ENCODE measurements at places on chromosomes 16 and 17.
A peak's percentile ranks its signal among the peaks of the same experiment; 100 is the strongest.

DNA sequence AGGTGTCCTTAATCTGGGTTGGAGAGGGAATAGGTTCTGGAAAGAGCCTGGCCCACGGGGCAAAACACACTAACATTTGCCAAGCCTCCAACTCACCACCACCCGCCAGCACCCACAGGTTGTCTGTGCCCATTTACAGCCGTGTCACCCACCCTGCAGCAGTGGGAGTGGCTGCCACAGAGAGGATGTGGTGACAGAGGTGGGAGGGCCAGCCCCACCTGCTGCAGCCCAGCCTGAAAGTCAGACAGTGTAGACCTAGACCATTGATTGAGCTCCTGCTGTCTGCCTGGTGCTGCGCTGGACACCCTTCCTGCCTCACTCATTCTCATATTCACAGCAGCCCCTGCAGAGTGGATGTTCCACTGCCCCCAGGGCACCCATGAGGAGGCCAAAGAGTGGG, 44.7 kb downstream of the IL21R start:
- no peak for DNase-seq

GRCh38 chr17:39709998-39710964, 10.4 kb downstream of the ERBB2 start:
- DNase-seq, result no peak

- DNase-seq, result no peak
These were observed 2.2 kb upstream of the PDP2 start for GRCh38 chr16:66878067-66878466.

DNA sequence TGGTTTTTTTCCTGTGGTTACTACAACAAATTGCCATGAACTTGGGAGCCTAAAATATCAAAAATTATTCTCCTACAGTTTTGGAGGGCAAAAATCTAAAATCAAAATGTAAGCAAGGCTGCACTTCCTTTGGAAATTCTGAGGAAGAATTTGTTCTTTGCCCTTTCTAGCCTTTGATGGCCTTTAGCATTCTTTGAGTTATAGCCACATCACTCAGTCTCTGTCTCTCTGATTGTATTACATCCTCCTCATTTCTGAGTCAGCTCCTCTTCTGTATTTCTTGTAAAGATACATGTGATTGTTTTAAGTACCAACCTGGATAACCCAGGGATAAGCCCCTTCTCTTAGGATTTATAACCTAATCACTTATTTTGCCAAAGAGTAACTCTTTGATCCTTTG, 282.0 kb downstream of the BCAS3 start:
- no peak for DNase-seq

DNA sequence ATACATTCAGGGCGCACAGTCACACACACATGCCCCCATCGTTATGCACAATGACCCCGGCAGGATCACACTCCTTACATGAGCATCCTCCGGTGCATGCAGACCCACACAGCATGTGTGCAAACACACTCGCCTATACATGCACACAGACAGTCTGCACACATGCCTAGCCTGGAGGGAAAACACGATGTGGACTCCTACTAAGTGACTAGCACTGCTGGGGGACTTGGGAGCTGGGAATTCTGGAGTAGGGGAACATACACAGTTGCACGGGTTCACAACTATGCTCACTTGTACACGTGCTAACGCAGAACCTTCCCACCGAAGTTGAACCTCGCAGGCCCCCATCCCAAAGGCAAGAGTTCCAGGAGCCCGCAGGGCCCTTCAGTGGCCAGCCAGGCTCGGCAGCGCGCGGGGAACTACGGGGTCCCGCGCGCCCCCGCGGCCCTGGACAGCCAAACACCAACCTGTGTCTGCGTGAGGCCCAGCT, 2.0 kb downstream of the DLX3 start:
- peak; percentile 18 for DNase-seq

DNA sequence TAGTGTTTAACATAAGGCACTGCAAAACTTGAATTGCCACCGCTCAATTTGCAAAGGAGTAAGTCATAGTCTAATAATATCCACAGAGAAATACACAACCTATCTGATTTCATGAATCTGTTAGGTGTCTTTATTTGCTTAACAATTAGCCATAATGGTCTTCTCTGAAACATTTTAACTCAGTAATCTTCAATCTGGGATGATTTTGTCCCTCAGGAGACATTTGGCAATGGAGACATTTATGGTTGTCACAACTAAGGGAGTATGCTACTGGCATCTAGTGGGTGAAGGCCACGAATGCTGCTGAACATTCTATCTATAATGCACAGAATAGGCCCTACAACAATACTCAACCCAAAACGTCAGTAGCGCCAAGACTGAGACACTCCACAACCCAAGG, 4.3 kb downstream of the UBE2G1 start:
- peak; percentile 2 for DNase-seq

DNA sequence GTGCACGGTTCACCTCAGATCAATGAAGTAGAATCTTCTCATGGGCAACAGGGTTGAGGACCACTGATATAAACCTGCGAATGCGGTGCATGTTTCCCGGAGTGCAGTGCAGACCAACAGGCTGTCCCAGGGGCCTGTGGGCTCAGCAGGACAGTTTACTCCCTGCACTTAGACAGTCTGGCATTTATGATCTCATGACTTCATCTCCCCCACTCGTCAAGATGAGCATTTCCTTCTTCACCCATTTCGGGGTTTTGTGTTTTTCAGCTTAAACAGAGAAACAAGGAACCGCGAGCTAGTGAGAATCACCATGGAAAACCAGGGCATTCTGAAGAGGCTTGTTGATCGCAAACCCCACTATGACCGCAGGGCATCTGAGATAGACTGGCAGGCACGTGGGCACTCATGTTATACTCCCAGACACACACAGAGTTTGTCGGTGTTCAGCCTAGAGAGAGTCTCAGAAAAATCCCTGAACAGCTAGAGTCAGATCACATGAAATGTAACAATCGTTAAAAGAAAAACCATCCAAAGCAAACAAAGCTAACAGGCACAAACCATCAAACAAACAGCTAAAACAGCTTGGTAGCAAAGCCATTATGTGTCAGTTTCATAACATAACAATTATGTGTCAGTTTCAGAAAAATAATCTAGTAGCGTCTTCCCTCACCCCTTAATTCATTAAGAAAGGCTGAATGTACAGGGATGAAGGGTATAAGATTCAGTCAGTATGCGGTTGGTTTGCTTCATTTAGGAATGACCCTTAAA, 2.9 kb downstream of the CFAP97D1 start:
- DNase-seq, result no peak

GRCh38 chr16:69404275-69404805, 18.5 kb upstream of the TERF2 start:
- DNase-seq, result no peak

DNA sequence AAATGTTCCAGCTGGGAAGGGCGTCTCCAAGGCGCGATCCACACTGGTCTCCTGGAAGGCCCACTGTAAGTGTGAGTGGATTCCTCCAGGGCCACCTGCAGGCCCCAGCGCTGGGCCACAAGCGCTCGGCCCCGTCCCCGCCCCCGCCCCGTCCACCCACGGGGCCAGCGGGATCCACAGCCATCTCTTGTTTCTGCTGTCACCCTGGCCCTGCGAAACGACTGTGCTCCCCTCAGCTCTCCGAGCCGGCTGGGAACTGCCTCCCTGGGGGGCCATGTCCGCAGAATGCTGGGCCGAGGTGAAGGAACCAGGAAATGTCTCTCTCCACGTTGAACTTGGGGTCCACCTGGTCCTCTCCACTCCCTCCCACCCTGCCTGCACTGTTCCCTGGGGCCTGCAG, 1955.2 kb downstream of the TP53TG3F start:
- no peak for DNase-seq

DNA sequence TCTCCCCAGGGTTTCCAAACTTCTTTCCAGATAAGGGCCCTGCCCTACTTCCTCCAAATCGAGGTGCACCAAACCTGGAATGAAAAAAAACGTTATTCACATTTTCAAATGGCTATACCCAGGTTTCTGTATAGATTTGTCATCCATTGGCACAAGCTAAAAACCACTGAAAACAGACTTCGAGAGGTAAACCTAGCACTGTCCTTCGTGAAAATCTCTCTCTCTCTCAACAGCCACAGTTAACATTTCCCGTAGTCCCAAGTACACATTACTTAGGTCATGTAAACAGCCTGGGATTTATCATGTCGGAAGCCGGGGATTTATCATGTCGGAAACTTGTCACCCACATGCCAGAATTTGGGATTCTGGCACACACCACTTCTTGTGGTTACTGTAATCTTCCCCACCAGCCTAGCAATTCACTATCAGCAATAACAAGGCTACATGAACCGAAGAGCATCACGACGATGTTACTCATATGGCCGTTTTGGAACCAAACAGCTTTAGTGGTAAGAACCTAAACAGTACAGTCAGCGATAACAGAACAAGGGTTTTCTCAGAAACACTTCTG, 1.2 kb downstream of the DDX5 start:
- DNase-seq, result no peak

DNA sequence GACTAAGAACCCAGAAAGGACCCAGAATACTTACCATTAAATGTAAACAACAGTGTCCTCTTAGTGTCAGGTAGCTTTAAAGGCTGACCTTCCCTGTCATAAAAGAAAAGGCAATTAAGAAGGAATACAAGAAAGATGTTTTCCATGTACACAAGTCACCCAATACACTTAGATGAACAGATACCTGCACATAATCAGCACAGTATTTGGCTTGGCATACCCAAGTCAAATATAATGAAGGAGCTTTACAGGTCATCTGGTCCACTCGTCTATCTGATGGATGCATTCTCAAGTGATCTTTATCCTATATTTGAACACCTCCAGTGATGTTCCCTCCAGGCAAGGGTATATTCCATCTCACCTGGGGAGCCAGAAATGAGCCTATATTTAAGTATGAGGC, 11.1 kb upstream of the STRADA start:
- no peak for DNase-seq

GRCh38 chr16:5422047-5422446, 324.5 kb upstream of the EEF2KMT start:
- DNase-seq, result no peak

- DNase-seq, result no peak
These were observed 56.7 kb downstream of the PLXDC1 start for GRCh38 chr17:39094607-39095308.

DNA sequence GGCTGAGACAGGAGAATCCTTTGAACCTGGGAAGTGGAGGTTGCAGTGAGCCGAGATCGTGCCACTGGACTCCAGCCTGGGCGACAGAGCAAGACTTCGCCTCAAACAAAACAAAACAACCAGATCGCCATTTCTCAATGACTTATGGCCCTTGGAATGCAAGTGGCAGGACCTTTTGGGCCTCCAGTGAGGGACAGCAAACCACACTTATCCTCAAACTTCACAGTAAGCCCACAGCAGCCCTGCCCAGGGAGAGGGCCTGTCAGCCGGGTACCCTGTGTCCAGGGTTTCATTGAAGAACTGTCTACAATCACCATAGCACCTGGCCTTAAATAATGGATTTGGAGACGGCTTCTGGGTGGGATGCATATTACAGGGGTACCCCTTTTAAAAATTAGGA, 11.7 kb downstream of the TRAF4 start:
- no peak for DNase-seq

GRCh38 chr17:27600471-27600870, 30.5 kb upstream of the LGALS9 start:
- no peak for DNase-seq

GRCh38 chr17:50923611-50924010, 57.5 kb upstream of the TOB1 start:
- DNase-seq, result peak; percentile 76

- DNase-seq, result no peak
These were observed at the start of gene DLX4 for GRCh38 chr17:49969134-49969759. Gene DLX4 (plus strand): TSS chr17:49969190. CDS start chr17:49969469, 279 bp downstream.

- DNase-seq, result no peak
These were observed 82.1 kb downstream of the BCAS3 start for GRCh38 chr17:60759756-60760155.

- no peak for DNase-seq
These were observed 11.3 kb downstream of the TIMM22 start for GRCh38 chr17:1008008-1008761.

All from right lobe of liver (tissue), 6 donors.